Panc1 (cell line): ENCODE measurements at places on chromosomes 1 and 21.

- no peaks in the 10 kb centered on the region for H3K27me3 ChIP-seq
- no peak for DNase-seq
- H3K36me3 ChIP-seq, result no peaks in the 10 kb centered on the region
- no peaks in the 10 kb centered on the region for H3K4me1 ChIP-seq
- H3K27ac ChIP-seq, result no peak overlapping the region
- H3K4me3 ChIP-seq, result no peak overlapping the region
These were observed 121.2 kb upstream of the SLC44A3 start for GRCh38 chr1:94698759-94699502.

DNA sequence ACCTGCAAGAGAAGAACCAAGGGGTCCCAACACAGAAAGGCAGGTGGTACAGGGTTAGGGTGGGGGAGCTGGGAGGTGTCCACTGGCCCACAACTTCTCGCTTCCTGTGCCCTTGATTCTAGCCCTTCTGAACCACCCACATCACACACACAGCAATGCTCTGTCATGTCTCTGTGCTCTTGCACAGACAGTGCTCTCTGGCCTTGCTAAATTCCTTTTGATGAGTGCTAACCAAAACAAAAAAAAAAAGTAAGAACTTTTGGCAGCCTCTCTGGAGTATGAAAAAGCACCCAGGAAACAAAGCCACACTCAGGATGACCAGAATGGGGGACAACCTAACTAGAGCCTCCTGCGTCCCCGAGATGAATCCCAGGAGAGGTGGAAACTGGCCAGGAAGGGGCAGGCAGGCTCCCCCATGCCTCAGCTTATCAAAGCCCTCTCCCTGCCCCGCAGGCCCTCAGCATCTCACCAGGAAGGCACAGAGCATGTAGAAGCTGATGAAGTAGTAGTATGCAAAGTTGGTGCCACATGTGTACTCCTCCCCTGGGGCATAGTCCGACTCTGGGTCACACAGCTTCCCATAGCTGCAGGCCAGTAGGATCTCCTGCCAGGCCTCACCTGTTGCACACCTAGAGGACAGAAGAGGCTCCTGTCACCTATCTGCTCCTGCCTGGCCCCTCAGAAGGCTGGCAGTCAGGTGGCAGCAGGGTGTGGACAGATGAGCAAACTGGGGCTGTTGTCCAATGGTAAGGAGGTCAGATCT is 27.2 kb upstream of the KIF21B start:
- no peak overlapping the region for H3K4me3 ChIP-seq
- DNase-seq, result no peak
- H3K27ac ChIP-seq, result no peak overlapping the region

DNA sequence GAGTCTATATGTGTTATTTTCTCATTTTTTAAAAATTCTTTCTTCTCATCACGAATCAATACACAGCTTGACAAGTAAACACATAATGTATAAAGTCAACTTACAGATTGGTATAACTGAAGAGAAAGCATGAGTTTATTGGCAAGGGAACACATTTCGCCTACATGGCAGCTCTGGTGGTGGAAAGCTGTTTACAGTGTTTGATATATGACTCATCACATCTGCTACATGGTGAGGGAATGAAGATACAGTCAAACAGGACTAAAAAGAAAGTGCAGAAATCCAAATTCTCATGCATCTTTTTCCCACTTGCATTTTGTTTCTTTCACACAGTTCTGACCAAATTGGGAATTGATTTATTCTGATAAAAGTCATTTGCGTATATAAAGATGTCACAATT is 122.2 kb upstream of the ADGRL4 start:
- H3K4me1 ChIP-seq, result no peaks in the 10 kb centered on the region
- H3K4me3 ChIP-seq, result no peak overlapping the region
- no peak overlapping the region for H3K27ac ChIP-seq
- DNase-seq, result peak; percentile 46

DNA sequence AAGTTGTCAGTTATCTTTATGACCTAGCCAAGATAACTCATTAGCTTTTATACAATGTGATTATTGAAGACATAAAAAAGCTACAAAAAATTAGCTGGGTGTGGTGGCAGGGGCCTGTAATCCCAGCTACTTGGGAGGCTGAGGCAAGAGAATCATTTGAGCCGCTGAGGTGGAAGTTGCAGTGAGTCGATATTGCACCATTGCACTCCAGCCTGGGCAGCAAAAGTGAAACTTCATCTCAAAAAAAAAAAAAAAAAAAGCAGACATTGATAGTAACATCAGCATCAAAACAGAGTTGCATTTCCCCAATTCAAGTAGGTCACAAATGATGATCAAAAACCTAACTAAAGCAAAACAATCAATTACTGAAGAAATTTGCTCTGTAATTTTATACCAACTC is 191.4 kb downstream of the PTGER3 start:
- H3K4me1 ChIP-seq, result no peaks in the 10 kb centered on the region
- H3K4me3 ChIP-seq, result no peak overlapping the region
- no peak for DNase-seq
- no peaks in the 10 kb centered on the region for H3K27me3 ChIP-seq

- no peaks in the 10 kb centered on the region for H3K4me1 ChIP-seq
- no peak for DNase-seq
- H3K36me3 ChIP-seq, result no peaks in the 10 kb centered on the region
- no peak overlapping the region for H3K27ac ChIP-seq
These were observed 137.1 kb downstream of the PIK3R3 start for GRCh38 chr1:45995298-45995697.

- H3K36me3 ChIP-seq, result no peaks in the 10 kb centered on the region
- peak overlapping the region; percentile 13; the same call in 1 of the 2 replicates for H3K27ac ChIP-seq
- peaks cover 3% of the 10 kb centered on the region; the same call in 1 of the 2 replicates for H3K4me1 ChIP-seq
- H3K27me3 ChIP-seq, result no peaks in the 10 kb centered on the region
These were observed 10.2 kb downstream of the ECE1 start for GRCh38 chr1:21280011-21280471.

GRCh38 chr1:236143104-236143948 is 987 bp downstream of the GPR137B start:
- no peaks in the 10 kb centered on the region; the same call in 1 of the 2 replicates for H3K36me3 ChIP-seq
- H3K4me1 ChIP-seq, result peaks cover 29% of the 10 kb centered on the region
- DNase-seq, result no peak
- peak overlapping the region; percentile 84 for H3K4me3 ChIP-seq

- no peak for DNase-seq
- H3K27me3 ChIP-seq, result no peaks in the 10 kb centered on the region
- H3K4me1 ChIP-seq, result no peaks in the 10 kb centered on the region
- H3K27ac ChIP-seq, result no peak overlapping the region
These were observed 202.1 kb upstream of the PLXNA2 start for GRCh38 chr1:208446271-208446691.

DNA sequence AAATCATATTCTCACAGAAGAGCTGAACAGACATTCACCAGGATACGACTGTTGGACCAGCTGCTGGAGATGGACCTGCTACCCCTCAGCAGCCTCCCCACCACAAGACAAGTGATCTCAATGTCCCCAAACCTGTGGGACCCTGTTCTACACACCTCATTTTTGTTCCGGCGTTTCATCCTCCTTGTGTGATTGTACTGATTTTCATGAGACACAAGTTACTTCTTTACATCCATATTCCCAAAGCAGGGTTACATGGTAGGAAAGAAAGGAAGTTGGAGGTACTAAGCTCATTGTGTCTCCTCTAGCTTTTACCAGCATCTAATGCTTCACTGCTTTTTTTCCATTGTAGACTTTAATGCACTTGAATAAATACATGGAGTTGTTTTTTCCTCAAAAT is 8.7 kb downstream of the ADAMTS1 start:
- no peaks in the 10 kb centered on the region for H3K27me3 ChIP-seq
- no peaks in the 10 kb centered on the region for H3K4me1 ChIP-seq
- H3K36me3 ChIP-seq, result no peaks in the 10 kb centered on the region
- no peak for DNase-seq

DNA sequence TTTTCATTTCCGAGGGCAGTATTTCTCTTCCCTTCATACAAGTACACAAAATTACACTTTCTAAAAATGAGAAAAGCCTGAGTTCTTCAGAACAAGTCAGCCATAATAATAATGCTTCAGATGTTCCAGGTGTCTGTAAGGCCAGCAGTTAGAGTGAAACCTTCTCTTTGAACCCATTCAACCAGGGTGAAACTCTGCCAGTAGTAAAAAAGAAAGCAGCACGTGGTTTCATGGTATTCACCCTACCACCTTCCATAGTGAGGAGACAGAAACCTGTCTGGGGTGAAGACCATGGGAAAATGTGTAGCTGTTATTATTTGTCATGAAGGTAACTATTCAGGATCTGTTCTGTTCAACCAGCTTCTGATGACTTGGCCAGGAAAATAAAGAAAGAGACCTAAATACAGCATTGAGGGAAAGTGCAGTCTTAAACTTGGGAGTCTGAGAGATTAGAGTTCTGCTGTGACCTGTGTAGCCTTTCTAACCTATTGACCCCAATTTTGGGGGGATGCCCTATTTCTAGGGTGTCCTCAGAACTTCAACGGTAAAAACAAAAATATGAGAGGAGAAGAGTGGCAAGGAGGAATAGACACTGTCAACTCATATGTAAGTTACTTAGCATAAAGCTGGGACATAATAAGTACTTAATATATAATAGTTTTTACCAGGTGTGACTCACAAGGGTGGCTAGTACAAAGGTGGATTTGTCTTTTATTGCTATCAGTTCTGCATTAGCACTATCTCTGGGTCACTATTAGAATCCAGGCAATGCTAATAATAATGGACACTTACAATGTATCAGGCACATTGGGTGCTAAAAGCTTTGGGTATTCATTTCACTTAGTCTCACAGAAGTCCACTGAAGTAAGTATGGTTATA is 70.0 kb upstream of the TNFSF4 start:
- H3K27me3 ChIP-seq, result no peaks in the 10 kb centered on the region
- H3K4me1 ChIP-seq, result no peaks in the 10 kb centered on the region
- DNase-seq, result no peak
- no peaks in the 10 kb centered on the region for H3K36me3 ChIP-seq

DNA sequence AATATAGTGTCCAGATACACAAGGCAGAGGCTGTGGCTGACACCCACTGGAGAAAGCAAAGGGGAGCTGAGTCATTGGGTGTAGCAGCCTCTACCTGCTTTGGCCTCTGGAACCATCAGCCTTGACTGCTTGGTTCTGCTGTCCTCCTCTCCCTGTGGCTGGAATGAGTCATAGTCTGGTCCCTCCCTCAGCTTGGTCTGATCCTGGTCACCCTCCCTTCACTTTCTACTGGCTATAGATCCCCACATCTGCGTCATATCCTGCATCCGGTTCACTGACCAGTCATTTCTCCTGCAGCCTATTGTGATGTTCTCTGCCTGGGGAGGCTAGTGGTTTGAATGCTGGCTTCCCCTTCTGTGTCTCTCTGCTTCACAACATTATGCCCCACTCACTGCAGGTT is 372.8 kb upstream of the DAB1 start:
- no peak overlapping the region for H3K4me3 ChIP-seq
- H3K36me3 ChIP-seq, result no peaks in the 10 kb centered on the region
- H3K4me1 ChIP-seq, result no peaks in the 10 kb centered on the region
- no peak for DNase-seq
- H3K27ac ChIP-seq, result no peak overlapping the region
- H3K27me3 ChIP-seq, result no peaks in the 10 kb centered on the region

DNA sequence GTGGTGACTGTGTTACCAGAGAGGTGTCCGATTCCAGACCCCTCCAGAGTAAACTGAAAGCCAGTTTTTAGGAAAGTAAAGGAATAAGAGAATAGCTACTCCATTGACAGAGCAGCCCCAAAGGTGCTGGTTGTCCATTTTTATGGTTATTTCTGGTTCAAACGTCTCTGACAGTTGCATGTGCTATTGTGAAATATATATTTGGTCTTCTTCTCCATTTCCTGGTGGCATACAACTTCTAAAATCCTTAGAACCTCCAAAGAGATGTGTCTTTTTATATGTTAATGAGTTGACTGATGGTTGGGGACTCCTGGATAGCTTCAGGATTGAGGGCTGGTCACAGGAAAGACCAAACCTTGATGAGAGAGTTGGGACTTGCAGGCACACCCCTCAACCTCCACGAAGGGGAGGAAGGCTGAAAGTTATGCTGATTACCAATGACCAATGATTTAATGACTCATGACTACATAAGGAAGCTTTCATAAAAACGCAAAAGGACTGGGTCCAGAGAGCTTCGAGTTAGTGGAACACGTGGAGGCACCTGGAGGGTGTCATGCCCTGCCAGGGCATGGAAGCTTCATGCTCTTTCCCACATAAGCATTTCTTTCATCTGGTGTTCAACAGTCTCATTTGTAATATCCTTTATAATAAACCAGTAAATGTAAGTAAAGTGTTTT is 100.7 kb downstream of the SLC16A1 start:
- no peaks in the 10 kb centered on the region for H3K36me3 ChIP-seq
- H3K27ac ChIP-seq, result no peak overlapping the region
- no peaks in the 10 kb centered on the region for H3K4me1 ChIP-seq
- no peak for DNase-seq
- peak overlapping the region; percentile 43 for H3K4me3 ChIP-seq

DNA sequence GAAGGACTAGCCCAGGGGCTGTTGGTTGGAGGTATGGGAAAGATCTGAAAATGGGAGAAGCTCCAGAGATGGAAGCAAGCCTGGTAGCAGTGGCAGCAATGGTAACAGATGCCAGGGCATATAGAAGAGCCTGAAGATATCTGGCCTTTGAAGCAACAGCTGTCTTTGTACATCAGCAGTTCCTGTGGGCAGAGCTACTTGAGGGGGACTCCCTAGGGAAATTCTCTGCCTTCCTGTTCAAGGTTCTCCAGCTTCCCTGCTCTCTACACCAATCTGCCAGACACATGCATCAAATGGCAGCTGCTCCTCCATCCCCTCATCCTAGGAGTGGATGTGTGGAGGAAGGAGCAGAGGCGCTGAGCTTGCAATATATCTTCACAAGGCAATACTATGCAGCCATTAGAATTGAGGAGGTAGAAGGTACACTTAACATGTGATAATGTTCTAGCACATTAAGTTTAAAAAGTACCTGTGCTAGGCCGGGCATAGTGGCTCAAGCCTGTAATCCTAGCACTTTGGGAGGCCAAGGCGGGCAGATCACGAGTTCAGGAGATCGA is 2.2 kb downstream of the TMEM35B start:
- peaks cover 13% of the 10 kb centered on the region for H3K4me1 ChIP-seq
- H3K27ac ChIP-seq, result no peak overlapping the region
- peaks cover 2% of the 10 kb centered on the region for H3K36me3 ChIP-seq
